ENCODE measurements at places on chromosomes 13 and 19. TPM values are rescaled to one million over a fixed set of nuclear protein-coding genes. Genes with fewer than 3 reads are reported as not detected.
A peak's percentile ranks its signal among the peaks of the same experiment; 100 is the strongest.

LDLR gene
- 25.0 TPM for total RNA-seq

SYT3 gene
- total RNA-seq, result not detected

EDDM13 gene
- not detected for total RNA-seq

REX1BD gene
- 47.8 TPM for total RNA-seq

DNA sequence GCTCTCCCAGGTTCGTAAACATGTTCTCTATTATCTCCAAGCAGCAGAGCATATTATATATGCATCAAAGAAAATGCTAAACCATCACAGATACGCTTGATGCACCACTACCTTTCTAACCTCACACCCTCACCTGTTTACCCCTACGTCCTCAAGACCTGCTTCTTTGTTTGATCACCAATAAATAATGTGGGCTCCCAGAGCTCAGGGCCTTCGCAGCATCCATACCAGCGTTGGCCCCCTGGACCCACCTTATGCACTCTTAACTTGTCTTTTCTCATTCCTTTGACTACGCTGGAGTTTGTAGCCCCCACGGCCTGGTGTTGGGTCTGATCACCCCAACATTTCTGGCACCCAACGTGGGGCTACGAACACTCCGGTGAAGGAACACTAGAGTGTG lies 10.0 kb upstream of the ZNF443 start:
- DNase-seq, result no peak

- DNase-seq, result no peak
These were observed 573.0 kb upstream of the PCDH9 start for GRCh38 chr13:67803118-67803517.

ZNF578 gene
- 0.17 TPM for total RNA-seq

GRCh38 chr13:105272660-105273631 lies 1262.5 kb downstream of the EFNB2 start:
- no peak for DNase-seq

PDE4C gene
- 0.70 TPM for total RNA-seq

GRCh38 chr19:50647879-50648615 lies 1.2 kb upstream of the C19orf81 start:
- DNase-seq, result no peak

PRSS57 gene
- total RNA-seq, result not detected

ENOX1 gene
- total RNA-seq, result 0.16 TPM

GRCh38 chr13:113650275-113650674 lies 7.7 kb downstream of the ATP4B start:
- DNase-seq, result no peak

DNA sequence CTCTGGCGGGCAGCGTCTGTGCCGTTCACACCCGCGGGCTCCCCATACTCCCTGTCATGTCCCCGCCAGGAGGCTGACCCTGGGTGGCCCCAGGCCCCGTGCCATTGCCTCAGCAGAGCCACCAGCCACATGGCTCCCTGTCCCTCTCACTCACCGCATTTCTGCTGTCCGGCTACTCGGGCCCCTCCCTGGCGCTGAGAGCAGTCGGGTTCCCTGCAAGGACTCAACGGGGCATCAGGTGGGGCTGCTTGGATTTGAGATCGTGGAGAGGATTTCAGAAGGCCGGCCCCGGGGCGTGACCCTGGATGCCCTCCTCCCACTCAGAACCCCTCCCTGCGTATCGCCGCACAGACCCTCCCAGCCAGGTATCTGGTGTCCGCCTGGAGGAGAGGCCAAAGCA lies 142.1 kb downstream of the KDM4B start:
- DNase-seq, result no peak

TGFBR3L gene
- total RNA-seq, result 2.9 TPM

GRCh38 chr19:32748497-32748896 lies 28.9 kb downstream of the TDRD12 start:
- DNase-seq, result no peak

GRCh38 chr19:9751446-9751845 lies 17.1 kb downstream of the ZNF846 start:
- no peak for DNase-seq

SERP2 gene
- total RNA-seq, result 2.4 TPM

DNA sequence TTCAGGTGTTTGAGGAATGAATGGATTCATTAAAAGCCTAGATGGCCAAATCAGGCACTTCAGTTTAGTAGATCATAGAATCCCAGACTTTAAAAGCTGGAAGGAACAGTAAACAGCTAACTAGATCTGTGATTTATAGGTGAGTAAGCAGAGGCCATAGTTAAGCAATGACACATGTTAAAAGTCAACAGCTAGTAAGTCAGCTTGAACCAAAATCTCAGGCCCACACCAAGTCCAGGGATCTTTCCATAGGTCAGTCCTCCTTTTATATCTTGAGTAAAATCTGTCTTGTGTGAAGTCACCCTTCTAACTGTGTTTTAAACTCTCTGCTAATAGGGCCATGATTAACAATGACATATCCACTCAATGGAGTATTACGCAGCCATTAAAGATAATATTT lies 275.5 kb upstream of the SOX21 start:
- no peak for DNase-seq

- peak; percentile 57 for DNase-seq
These were observed 74.7 kb downstream of the GADD45B start for GRCh38 chr19:2550431-2551171.

DNA sequence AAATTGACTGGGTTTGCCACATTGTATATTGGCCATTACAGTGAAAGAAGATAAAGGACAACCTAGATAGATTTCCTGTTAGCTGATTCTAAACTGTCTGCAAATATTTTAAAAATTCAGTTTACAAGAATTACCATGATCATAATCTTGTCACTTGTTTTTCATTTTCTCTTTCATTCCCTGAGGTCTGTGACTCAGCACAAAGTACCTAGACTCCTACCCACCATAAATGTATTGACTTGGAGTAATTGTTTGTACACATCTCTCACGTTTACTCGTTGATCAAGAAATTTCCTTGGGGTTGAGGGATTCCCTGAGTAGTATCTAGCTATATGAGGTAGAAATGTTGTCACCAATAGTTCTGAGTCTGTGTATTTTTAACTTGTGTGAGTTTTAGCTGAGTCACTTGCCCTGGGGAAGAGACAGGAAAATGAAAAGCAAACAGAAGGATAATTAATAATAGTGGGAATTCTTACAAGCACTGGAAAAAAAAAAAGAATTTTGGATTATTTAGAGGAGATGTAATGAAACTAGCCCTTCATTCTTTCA lies 299.2 kb upstream of the DACH1 start:
- DNase-seq, result no peak

All from right lobe of liver (tissue), 6 donors.